ENCODE measurements at places on chromosomes 6 and 20. TPM values are rescaled to one million over a fixed set of nuclear protein-coding genes. Genes with fewer than 3 reads are reported as not detected.

The FAM83C gene
- not detected for total RNA-seq

DNA sequence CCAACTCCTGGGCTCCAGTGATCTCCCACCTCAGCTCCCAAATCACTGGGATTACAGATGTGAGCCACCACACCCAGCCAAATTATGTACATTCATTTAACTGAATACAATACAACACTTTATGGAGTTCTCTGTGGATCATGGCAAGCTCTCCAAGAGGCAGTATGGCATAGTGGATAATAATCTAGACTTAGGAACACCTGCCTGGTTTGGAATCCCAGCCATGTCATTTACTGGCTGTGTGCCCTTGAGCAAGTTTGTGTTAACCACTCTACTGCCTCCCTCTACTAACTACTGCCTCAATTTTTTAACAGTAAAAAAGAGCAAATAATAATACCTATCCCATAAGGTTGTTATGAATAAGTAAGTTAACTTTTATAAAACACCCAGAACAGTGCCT, 1.9 kb upstream of the ETV7 start:
- H3K27me3 ChIP-seq, result peaks cover 15% of the 10 kb centered on the region
- H3K27ac ChIP-seq, result no peak overlapping the region
- H3K4me3 ChIP-seq, result no peak overlapping the region
- no peaks in the 10 kb centered on the region for H3K36me3 ChIP-seq
- no peak for DNase-seq
- no peaks in the 10 kb centered on the region for H3K4me1 ChIP-seq

The PTK6 gene
- 12.9 TPM for total RNA-seq

DNA sequence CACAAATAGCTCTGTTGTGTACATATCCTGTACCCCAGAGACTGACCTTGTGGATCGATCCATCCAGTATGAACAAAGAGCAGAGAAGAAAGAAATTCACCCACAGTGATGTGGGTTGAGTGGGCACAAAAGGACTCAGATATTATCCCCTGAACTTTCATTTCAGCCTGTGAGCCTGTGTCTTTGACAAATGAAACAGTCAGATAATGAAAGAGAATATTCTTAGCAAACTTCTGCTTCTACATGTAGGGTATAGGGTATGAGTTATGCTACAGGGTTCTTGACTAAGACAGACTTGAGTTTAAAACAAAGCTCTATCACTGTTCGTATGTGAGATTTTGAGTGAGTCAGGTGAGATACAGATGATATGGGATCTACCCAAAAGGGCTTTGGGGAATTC, 359.7 kb downstream of the MAFB start:
- H3K4me1 ChIP-seq, result no peaks in the 10 kb centered on the region
- no peaks in the 10 kb centered on the region for H3K36me3 ChIP-seq
- H3K4me3 ChIP-seq, result no peak overlapping the region

GRCh38 chr6:46144270-46144669, 14.5 kb downstream of the ENPP4 start:
- H3K27ac ChIP-seq, result no peak overlapping the region
- no peaks in the 10 kb centered on the region for H3K36me3 ChIP-seq
- no peaks in the 10 kb centered on the region for H3K27me3 ChIP-seq
- no peak overlapping the region for H3K4me3 ChIP-seq

- H3K4me1 ChIP-seq, result no peaks in the 10 kb centered on the region
- no peak for DNase-seq
- H3K27me3 ChIP-seq, result no peaks in the 10 kb centered on the region
- H3K36me3 ChIP-seq, result no peaks in the 10 kb centered on the region
Measured at GRCh38 chr6:86683132-86683908, 254.0 kb upstream of the HTR1E start.

DNA sequence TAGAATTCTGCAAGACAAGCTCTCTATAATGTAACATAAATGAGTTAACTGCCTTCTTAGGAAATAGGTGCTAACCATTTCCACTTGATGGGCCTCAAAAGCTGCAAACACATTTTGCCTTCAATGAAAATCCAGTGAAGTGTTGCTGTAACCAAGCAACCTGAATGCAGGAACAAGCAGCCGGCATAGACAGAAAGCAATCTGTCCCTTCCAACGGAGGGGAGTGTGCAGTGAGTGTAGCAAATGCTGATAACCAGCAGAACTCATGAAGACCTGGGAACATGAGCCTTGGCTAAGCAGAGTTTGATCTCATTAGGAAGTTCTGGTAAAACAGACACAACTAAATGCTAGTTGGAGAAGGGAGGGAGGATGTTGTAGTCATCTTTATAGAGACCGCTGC, 697.8 kb downstream of the KIF16B start:
- H3K27me3 ChIP-seq, result no peaks in the 10 kb centered on the region
- DNase-seq, result no peak
- H3K4me3 ChIP-seq, result no peak overlapping the region
- no peaks in the 10 kb centered on the region for H3K4me1 ChIP-seq

DNA sequence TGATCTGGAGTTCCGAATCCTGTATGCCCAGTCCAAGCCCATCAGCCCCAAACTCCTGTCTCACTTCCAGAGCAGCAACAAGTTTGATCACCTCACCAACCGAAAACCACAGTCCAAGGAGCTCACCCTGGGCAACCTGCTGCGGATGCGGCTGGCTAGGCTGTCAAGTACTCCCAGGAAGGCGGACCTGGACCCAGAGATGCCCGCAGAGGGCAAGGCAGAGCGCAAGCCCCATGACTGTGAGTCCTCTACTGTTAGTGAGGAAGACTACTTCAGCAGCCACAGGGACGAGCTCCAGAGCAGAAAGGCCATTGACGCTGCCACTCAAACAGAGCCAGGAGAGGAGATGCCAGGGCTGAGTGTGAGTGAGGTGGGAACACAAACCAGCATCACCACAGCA, 10.5 kb upstream of the DHX35 start:
- H3K4me1 ChIP-seq, result no peaks in the 10 kb centered on the region
- H3K27me3 ChIP-seq, result no peaks in the 10 kb centered on the region
- no peak overlapping the region for H3K27ac ChIP-seq
- DNase-seq, result no peak

GRCh38 chr20:40891351-40891750, 137.3 kb upstream of the TOP1 start:
- no peaks in the 10 kb centered on the region for H3K36me3 ChIP-seq
- H3K27me3 ChIP-seq, result peaks cover 81% of the 10 kb centered on the region
- no peaks in the 10 kb centered on the region for H3K4me1 ChIP-seq
- H3K27ac ChIP-seq, result no peak overlapping the region

DNA sequence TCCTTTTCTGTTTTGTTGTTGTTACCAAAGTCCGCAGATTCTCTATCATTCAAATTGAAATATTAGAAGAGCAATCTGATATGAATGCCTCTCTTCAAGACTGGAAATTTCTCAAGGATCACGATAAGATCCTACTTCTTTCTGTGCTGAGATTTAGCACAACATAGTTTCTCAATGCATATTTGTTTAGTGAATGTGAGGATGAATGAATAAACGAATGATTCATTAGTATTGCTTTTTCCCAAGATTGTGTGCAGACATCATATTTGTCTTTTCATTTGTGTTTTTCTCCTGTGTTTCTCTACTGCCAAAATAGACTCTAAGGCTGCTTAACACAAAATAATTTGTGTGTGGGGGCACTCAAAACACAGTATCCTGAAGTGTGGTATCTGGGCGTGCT, 862.7 kb upstream of the MAP3K7 start:
- DNase-seq, result no peak
- no peaks in the 10 kb centered on the region for H3K27me3 ChIP-seq
- H3K4me1 ChIP-seq, result no peaks in the 10 kb centered on the region
- H3K4me3 ChIP-seq, result no peak overlapping the region
- H3K36me3 ChIP-seq, result no peaks in the 10 kb centered on the region
- no peak overlapping the region for H3K27ac ChIP-seq

DNA sequence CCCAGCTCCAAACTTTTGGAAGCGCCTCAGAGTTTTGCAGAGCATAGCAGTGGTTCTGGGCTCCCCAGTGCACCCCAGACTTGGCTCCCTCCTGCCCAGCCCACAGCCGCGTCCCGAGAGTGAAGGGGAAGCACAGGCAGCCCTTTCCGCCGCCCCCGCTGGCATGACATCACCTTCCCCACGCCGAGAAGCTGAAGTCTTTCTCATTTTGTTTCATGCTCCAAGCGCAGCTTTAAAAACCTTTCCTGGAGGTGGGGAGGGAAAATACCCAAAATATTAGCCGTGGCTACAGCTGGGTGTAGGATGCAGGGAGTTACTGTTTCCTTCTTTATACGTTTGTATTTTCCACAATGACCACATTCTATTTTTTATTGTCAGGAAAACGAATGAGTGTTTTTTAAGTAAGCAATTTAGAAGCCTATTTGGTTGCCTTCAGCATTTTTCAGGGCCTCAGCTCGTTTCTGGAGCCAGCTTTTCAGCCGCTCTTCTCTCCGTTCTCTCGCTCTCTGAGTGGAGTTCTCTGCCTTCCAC, 72.9 kb downstream of the SNX5 start:
- DNase-seq, result no peak
- no peaks in the 10 kb centered on the region for H3K27me3 ChIP-seq
- H3K36me3 ChIP-seq, result no peaks in the 10 kb centered on the region
- no peaks in the 10 kb centered on the region for H3K4me1 ChIP-seq

The SMPDL3A gene
- total RNA-seq, result 2.4 TPM

GRCh38 chr20:32037929-32038328, 14.1 kb upstream of the HCK start:
- no peaks in the 10 kb centered on the region for H3K4me1 ChIP-seq
- no peaks in the 10 kb centered on the region for H3K36me3 ChIP-seq
- no peak for DNase-seq
- H3K27ac ChIP-seq, result no peak overlapping the region
- H3K4me3 ChIP-seq, result no peak overlapping the region

DNA sequence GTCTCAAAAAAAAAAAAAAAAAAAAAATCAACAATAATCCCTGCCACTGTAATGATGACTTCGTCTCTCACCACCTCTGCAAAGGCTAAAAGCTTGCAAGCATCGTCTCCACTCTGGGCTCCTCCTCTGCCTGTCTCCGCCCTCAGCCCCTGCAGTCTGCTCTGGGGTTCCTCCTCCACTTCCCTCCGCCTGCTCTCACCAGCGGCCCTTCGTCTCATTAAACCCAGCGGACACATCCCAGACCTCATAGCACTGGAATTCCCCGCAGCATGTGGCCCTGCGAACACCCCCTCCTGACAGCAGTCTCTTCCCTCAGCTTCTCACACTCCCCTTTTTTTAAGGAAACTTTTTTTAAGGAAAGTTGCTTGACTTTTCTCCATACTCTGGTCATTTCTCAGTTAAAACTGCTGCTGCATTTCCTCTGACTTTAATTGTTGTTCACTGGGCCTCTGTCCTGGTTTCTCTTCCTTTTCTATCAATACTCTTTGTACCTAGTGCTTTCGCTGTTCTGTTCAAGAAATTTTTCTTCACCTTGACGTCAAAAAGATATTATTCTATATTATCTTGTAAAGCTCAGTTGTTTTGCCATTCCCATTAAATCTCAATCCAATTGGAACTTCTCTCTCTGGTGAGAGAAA, 70.9 kb upstream of the PLEKHG1 start:
- H3K27ac ChIP-seq, result no peak overlapping the region
- no peaks in the 10 kb centered on the region for H3K27me3 ChIP-seq
- no peaks in the 10 kb centered on the region for H3K36me3 ChIP-seq
- no peak for DNase-seq

DNA sequence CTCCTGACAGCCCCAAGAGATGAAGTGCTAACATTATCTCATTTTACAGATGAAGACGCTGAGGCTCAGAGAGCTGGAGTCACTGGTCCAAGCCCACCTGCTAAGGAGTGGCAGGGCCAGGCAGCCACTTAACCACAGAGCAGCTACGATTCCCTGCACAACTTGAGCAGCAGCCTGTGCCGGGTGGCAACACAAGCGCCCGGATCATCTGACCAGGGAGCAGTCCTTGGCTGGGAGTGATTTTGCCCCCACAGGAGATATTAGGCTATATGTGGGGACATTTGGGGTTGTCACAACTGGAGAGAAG, 93.2 kb upstream of the PTPN1 start:
- peaks cover 63% of the 10 kb centered on the region for H3K4me1 ChIP-seq
- H3K27me3 ChIP-seq, result no peaks in the 10 kb centered on the region
- no peak overlapping the region for H3K4me3 ChIP-seq
- H3K27ac ChIP-seq, result no peak overlapping the region

DNA sequence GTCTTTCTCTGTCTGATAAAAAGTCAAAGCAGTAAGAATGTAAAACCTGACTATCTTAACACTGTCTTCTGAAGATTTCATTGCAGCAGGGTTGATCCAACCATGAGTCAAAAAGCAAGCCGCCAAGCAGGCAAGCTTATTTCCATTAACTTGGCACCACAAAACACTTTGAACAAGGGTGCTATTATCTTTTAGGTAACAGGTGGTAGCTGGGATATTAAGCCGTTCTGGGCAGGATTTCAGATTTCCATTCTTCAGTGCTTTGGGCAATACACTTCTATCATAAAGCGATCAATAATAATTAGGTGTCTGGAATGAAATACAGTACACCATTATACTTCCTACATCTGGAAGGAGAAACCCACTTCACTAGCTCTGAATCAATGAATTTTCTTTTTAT, 181.9 kb downstream of the TBC1D7 start:
- H3K36me3 ChIP-seq, result no peaks in the 10 kb centered on the region
- H3K27ac ChIP-seq, result no peak overlapping the region
- no peak for DNase-seq
- no peaks in the 10 kb centered on the region for H3K4me1 ChIP-seq
- H3K4me3 ChIP-seq, result no peak overlapping the region

The TSBP1 gene
- total RNA-seq, result not detected

- no peak overlapping the region for H3K4me3 ChIP-seq
- H3K4me1 ChIP-seq, result peaks cover 10% of the 10 kb centered on the region
- no peaks in the 10 kb centered on the region for H3K27me3 ChIP-seq
- no peak for DNase-seq
Measured at GRCh38 chr20:46396052-46396740, 10.2 kb downstream of the ELMO2 start.

- H3K36me3 ChIP-seq, result peaks cover 44% of the 10 kb centered on the region
- H3K4me1 ChIP-seq, result no peaks in the 10 kb centered on the region
- no peak overlapping the region for H3K27ac ChIP-seq
- no peak for DNase-seq
Measured at GRCh38 chr6:35876902-35877301, 44.0 kb downstream of the SRPK1 start.

DNA sequence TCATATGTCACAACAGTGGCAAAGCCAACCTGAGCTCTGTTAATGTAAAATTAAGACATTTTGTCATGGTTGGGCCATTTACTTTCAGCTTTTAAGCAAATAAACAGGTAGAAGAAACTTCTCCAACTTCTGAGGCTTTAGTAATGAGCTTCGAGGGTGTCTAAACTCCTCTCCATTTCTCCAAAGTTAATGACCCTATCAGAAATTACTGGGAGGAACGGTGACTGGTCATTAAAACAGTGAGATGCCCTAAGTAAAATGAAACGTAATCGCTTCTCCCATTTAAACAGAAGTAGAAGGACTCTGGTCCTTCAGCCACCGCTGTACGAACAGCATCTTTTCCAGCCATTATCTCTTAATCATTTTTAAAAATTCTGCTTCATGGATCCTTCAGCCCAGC, 986.9 kb upstream of the MANEA start:
- H3K36me3 ChIP-seq, result no peaks in the 10 kb centered on the region
- no peaks in the 10 kb centered on the region for H3K4me1 ChIP-seq
- H3K27me3 ChIP-seq, result no peaks in the 10 kb centered on the region

The RAB5IF gene
- total RNA-seq, result 220 TPM

The B3GALT4 gene
- total RNA-seq, result 12.8 TPM

The CD2AP gene
- total RNA-seq, result 55.5 TPM

GRCh38 chr6:78347191-78347916, 520.0 kb upstream of the IRAK1BP1 start:
- H3K27me3 ChIP-seq, result no peaks in the 10 kb centered on the region
- no peak overlapping the region for H3K4me3 ChIP-seq
- H3K27ac ChIP-seq, result no peak overlapping the region
- no peaks in the 10 kb centered on the region for H3K4me1 ChIP-seq
- H3K36me3 ChIP-seq, result no peaks in the 10 kb centered on the region

GRCh38 chr20:5848711-5849505, 98.7 kb downstream of the SHLD1 start:
- H3K4me1 ChIP-seq, result peaks cover 5% of the 10 kb centered on the region
- no peak for DNase-seq
- no peak overlapping the region for H3K27ac ChIP-seq
- no peaks in the 10 kb centered on the region for H3K27me3 ChIP-seq
- H3K4me3 ChIP-seq, result no peak overlapping the region

Data from PC-9 (cell line).